8988T (cell line): ENCODE measurements at places on chromosomes 6 and 20.

DNA sequence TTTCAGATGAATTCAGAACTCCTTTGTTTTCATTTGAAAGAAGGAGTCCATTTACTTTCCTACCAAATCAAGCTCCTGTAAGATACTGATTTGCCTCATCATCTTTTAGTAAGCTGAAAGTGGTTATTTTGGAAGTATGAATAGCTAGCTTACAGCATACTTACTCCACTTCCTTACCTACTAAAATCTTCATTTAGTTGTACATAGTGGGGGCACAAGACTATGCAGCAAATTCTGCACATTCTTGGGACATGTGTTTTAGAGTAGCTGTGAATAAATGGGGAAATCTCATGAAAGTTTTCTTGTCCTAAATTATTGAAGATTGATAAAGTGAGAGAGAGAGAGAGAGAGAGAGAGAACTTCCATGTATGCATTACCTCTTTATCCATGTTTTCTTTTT, 256.3 kb downstream of the OGFRL1 start:
- DNase-seq, result no peak

DNA sequence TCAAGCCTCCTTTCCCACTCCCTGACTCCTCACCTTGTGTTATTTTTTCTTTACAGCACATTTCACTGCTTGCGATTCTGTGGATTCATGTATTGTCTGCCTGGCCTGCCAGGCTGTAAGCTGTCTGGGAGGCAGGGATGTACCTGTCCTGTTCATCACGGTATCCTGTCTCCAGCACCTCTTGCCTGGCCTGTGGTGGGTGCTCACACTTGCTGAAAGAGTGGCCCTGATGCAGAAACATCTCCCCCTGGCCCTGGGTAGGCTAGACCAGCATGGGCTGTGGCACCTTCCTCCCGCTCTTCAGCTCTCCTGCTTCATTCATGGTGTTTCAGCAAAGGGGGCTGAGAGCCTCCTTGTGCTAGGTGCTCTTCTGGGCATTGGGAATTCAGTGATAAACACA, 60.1 kb upstream of the KCNG1 start:
- no peak for DNase-seq

DNA sequence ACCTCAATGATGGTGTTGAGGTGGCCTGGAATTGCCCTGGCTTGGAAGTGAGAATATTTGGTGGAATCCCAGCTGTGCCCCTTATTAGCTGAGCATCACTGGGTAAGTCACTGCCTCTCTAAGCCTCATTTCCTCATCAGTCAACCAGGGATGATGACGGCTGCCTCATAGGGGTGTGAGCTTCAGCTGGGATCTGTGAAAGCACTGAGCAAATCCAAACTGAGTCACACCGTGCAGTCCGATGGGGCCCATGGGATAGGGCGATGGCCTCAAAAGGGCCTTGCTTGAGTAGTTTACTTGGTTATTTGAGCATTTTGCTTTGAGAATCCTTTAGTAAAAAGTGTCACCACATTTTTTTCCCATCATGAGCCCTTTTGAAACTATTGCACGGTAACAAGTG, 1.1 kb downstream of the SLC22A1 start:
- DNase-seq, result no peak

- DNase-seq, result no peak
Observed at GRCh38 chr6:84554706-84555105, 209.7 kb downstream of the TBX18 start.

GRCh38 chr6:34834789-34835518, 43.1 kb downstream of the BLTP3A start:
- no peak for DNase-seq

GRCh38 chr6:10686901-10687300, 7.5 kb downstream of the C6orf52 start:
- DNase-seq, result no peak

GRCh38 chr6:125728739-125729138, 20.7 kb upstream of the HEY2 start:
- DNase-seq, result no peak

- DNase-seq, result no peak
Observed at GRCh38 chr6:108752733-108753590, 95.3 kb upstream of the ARMC2 start.

DNA sequence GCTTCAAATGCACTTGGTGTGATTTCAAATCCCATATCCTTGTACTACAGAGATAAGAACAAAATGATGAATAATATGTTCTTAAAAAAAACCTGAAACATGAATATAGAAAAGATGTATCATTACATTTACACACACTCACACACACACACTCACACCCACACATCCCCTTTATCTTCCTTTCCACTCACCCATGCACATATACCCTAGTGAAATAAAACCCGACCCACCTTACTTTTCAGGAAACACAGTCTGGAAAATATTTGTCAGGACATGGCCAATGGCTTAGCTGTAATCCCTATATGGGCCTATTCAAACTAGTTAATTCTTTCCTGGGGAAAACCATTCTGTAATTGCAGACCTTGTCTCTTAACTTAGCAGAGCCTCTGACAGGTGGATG, 60.8 kb upstream of the EDN1 start:
- DNase-seq, result no peak

DNA sequence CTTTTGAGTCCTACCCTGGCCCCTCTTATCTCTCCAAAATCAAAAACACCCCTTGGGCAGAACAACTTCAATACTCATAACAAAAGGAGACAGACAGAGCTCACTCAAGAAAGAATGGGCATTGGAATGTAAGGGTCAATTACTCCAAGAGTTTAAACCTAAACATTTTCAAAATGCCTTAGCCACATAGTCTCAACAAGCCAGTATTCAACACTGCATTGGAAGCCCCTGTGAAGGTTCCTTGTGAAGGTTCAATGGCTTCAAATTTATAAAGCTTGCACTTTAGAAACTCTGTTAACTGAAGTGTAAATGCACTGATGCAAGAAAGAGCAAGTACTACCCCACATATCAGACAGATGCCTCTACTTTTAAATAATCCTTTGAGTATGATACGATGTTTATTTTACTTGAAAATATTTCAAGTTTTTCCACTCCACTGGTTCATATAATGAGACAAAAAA, 139.1 kb upstream of the LAMP5 start:
- no peak for DNase-seq

GRCh38 chr6:136086686-136087085, 163.4 kb downstream of the MTFR2 start:
- DNase-seq, result no peak

DNA sequence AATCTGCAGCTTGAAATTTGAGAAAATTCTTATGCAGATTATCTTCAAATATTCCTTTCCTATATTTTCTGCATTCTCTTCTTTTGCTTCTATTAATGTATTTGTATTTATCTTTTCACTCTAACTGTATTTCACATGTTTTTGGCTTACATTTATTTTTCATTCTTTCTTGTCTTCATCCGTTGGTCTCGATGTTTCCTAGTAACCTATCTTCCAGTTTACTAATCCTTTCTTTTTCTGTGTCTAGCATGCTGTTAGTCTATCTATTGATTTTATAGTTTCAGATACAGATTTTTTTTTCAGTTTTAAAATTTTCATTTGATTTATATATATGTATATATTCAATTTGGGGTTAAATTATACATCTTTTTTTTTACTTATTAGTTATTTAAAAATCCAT, 556.2 kb downstream of the RFPL4B start:
- no peak for DNase-seq

DNA sequence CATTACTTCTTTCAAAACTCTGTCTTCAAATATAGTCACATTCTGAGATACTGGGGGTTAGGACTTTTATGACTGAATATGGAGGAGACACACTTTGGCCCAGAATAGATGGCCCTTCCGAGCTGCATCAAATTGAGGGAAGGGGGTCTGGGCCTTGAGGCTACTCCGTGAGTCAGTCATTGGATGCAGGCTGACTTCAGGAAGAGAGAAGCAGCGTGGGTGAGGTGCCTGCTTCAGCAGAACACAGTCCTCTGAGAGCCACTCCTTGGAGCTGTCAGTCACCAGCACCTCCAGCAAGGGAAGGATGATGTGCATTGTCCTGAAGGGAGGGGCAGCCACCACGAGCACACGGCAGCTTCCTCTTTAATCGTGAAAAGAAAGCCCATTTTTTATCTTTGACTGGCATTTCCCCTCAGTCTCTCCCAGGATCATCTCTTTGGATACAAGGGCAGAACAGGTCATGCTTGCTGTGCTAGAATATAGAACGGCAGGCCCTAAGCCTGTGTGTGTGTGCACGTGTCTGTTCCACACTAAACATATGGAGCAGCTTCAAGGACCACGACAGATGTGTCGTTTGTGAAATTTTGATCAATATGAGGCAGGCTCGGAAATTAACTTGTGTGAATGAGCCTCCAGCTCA, 721.6 kb downstream of the KIF16B start:
- DNase-seq, result no peak
